ENCODE measurements at places on chromosomes 3 and 15. TPM values are rescaled to one million over a fixed set of nuclear protein-coding genes. Genes with fewer than 3 reads are reported as not detected.
A peak's percentile ranks its signal among the peaks of the same experiment; 100 is the strongest.

GRCh38 chr15:68431792-68432401 is at the start of gene ITGA11:
Gene ITGA11, minus strand, starts transcription at chr15:68432163. Its CDS starts 97 bp downstream, at chr15:68432066.
- peak; percentile 79 for DNase-seq

GRCh38 chr15:36907295-36907694 is 193.1 kb downstream of the MEIS2 start:
- DNase-seq = no peak

DNA sequence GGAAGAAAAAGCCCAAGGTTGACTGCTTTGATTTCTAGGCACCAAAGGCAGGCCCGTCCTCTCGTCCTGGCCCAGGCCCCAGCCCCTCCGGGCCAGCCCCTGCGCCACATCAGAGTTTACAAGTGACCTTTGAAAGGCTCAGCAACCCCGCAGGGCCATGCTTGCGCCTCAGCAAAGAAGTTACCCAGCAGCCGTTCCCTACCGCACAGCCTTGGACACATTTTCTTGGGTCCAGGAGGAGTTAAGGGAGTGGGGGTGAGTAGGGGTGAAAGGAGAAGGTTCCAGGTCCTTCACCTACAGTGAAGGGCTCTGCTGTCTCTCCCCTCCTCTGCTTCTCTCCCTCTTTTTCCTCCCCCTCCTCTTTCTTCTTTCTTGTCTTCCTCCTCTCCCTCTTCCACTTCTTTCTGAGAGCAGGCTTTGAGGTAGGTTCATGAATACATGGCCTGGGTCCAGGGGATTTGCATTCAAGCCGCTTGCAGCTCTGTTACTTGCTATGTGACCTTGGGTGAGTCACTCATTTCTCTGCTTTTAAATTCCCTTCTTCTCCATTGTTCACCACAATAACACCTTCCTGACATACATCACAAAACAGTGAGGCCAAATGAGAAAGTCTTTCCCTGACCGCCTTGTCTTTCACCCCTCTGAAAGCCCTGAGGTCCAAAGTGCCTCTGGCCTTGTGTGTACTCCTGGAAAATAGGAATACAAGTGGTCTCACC is 223.3 kb upstream of the TPRG1 start:
- peak; percentile 86 for DNase-seq

GRCh38 chr3:51385621-51386091 is 565 bp downstream of the MANF start:
- no peak for DNase-seq

DNA sequence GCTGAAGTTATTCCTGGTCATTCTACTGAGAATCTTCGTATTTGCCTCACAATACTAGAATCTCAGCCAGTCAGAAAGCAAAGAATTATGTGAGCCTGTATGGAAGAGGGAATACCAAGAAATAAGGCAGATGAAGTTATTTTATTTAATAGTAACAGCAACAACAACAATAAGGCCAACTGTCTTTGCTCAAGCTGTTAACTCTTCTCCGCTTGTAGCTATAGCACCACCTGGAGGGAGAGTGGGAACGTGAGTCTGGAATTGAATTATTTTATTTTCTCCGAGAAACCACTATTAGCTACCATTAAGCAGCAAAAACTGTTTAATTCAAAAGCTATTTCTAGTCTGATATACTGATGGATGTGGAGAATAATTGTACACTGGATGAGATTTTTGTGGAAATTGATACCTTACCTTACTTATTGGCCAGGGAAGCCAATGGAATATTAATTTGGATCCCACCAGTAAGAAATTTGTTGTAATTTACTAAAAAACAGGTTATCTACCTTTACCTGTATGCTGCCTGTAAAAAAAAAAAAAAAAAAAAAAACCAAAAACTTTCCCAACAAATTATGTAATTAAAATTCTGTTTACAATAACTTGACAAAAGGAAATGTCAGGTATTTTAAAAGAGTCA is 50.1 kb downstream of the CALML4 start:
- peak; percentile 67 for DNase-seq

- DNase-seq = no peak
Observed at GRCh38 chr3:70943886-70944285, 631.4 kb upstream of the MDFIC2 start.

- peak; percentile 66 for DNase-seq
Observed at GRCh38 chr3:161163297-161163696, 57.8 kb upstream of the NMD3 start.

- DNase-seq = no peak
Observed at GRCh38 chr3:46091741-46092701, 64.7 kb upstream of the XCR1 start.

GRCh38 chr3:42144209-42144608 is 53.1 kb downstream of the TRAK1 start:
- DNase-seq = no peak

DNA sequence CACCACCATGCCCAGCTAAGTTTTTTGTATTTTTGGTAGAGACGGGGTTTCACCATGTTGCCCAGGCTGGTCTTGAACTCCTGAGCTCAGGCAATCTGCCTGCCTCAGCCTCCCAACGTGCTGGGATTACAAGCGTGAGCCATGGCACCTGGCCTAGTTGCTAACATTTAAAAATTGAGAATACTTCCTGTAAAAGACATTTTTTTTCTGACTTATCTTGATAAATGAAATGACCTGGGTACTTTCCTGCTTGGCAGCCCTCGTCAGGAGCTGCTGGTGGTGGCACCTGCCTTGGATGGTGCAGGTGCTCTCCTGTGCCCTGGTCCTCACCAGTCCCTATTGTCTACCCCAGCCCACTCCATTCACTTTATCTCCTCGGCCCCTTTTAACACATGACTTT is 66.8 kb upstream of the FOXP1 start:
- no peak for DNase-seq

DNAH12 gene
- under 0.01 TPM for total RNA-seq

PAQR9 gene
- total RNA-seq = not detected

TMOD3 gene
- total RNA-seq = 48.3 TPM

UBA7 gene
- total RNA-seq = 37.4 TPM

SLCO2A1 gene
- 1.2 TPM for total RNA-seq

IL17RE gene
- 0.13 TPM for total RNA-seq

CCDC80 gene
- 13.0 TPM for total RNA-seq

All from dermis microvascular lymphatic vessel endothelial cell (primary cell).